ENCODE measurements at places on chromosomes 3 and 15.

DNA sequence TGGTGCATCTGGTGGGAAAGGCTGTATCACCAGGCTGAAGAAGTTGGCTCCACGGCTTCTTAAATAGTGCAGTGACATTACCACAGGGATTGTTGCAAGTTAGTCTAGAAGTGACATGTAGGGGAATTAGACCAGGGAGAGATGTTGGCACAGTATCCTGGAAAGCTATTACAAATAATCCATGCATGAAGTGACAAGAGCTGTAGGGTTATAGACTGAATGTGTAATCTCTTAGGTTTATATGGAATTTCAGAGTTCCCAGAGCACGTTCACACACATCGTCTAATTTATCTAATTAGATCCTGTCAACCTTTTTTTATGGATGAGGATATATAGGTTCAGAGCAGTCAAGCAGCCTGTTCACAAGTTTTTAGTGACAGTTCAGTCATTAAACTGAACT is 37.3 kb upstream of the APH1B start:
- DNase-seq, result no peak

DNA sequence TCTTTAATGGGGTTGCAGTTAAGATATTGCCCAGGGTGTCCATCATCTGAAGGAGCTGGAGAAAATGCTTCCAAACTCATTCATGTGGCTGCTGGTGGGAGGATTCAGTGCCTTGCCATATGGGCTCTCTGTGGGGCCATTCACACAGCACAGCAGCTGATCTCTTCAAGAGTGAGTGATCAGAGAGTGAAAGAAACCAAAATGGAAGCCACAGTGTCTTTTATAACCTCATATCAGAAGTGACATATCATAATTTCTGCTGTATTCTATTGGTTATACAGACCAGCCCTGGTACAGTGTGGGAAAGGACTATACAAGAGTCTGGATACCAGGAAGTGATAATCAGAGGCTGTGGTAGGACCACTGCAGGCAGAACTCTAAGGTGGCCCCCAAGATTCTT is 33.6 kb downstream of the HHLA2 start:
- no peak for DNase-seq

GRCh38 chr3:112074616-112075497 is 11.3 kb upstream of the C3orf52 start:
- DNase-seq, result peak; percentile 78

DNA sequence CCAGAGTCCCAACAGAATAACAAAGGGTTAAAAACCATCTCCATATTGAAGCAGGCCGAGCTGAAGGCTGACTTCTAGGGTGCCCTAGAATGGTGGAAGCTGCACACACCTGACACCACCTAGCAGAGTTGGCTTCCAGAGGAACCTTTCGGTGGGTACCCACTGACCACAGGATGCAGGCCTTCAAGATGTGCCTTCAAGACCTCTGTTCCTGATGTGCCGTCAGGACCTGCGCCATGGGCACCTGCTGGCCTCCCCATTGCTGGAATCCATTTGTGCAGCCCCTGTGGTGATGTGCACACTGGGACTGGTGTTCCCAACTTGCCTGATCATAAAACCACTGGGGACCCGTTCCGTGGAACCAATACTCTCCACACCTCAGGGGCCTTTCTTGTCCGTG is 35.7 kb upstream of the RPL32 start:
- DNase-seq, result no peak

DNA sequence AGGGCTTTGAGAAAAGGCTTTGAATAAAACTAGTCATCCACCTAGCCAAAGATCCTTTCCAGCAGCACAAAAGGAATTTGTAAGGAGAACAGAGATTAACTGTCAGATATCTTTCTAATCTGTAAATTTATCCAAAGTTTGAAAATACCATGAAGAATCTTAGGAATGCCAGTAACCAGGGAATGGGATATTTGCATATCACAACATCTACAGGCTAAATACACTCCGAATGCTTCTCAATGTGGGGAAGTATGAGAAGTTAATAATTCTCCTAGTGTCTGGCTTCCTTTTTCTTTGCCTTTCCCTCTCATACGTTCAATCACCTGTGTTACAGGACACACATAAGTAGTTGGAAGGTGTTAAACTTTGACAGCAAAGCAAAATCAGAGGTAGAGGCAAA is 7.8 kb downstream of the ANAPC13 start:
- DNase-seq, result no peak

- DNase-seq, result no peak
These were observed 278.0 kb downstream of the ZBBX start for GRCh38 chr3:167102071-167102470.

GRCh38 chr15:90004671-90005070 is 3.5 kb downstream of the ZNF710 start:
- no peak for DNase-seq
